ENCODE measurements at places on chromosomes 2 and 18. TPM values are rescaled to one million over a fixed set of nuclear protein-coding genes. Genes with fewer than 3 reads are reported as not detected.

The CPO gene
- not detected for total RNA-seq

- DNase-seq, result no peak
Observed at GRCh38 chr18:24538414-24539264, 78.2 kb downstream of the HRH4 start.

DNA sequence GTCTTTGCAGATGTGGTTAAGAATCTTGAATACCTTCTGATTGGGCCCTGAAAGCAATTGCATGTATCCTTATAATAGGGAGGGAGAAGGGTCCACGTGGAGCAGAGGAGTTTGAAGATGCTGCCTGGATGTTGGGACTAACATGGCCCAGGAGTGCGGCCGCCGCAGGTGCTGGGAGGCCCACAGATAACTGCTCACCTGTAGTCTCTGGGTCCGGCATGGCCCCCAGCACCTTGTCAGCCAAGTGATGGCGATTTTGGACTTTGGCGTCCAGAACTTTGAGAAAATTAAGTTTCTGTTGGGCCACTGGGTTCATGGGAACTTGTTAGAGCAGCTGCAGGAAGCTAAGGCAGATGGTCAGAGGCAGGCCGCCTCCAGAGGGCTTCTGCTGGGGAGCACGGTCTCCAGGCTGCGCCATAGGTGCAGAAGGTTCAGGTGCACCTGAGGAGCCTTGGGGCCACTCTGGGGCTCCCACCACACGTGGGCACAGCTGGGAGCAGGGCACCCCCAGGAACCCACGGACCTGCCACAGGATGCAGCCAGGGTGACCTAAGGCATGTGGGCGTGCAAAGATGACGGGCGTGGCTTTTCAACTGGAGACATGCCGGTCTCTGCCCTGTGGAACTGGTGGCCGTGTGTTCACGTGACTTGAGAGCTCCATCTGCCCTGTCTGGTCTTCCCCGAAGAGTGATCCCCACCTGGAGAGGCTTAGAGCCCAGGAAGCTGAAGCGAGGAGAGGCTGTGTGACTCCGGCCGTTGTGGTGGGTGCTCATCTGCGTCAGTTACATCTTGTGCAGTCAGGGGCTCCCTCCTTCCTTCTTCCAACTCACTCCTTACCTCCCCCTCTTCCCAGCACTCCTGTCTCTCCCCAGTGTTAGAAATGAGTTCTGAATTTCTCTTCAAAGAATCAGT is 277.3 kb downstream of the AGAP1 start:
- no peak for DNase-seq

GRCh38 chr18:63664571-63664970 is 2.9 kb upstream of the SERPINB3 start:
- no peak for DNase-seq

The KLF11 gene
- total RNA-seq, result 32.6 TPM

GRCh38 chr2:38672445-38673391 is 6.8 kb downstream of the GALM start:
- no peak for DNase-seq

GRCh38 chr2:127195140-127196074 is 24.7 kb downstream of the CYP27C1 start:
- no peak for DNase-seq

The SERPINB11 gene
- total RNA-seq, result not detected

DNA sequence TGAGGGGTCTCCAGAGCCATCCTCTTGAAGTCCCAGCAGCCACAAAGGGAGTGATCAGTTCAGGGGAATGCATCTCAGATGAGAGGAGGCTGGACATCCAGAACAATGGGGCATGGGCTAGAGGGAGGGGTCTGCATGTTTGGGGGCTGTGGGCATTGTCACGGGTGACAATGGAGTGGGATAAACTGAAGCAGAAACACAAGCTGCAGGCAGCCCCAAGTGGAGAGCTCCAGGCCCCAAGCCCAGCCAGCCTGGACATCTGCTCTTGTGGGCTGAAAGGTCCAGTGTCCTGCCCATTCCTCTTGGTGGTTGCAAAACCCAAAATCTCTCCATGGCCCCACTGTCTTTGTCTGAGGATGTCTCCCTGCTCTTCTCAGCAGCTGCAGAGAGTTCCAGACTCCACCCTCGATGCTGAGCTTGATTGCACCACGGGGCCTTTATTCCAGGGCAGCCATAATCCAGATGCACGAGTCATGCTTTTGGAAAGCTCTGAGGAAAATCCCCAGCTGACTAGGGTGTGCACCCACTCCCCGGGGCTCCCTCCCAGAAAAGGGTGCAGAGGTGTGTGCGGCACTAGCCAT is 149.4 kb downstream of the TNS1 start:
- DNase-seq, result no peak

- DNase-seq, result no peak
Observed at GRCh38 chr2:95348609-95349567, 51.7 kb downstream of the KCNIP3 start.

- DNase-seq, result no peak
Observed at GRCh38 chr18:3919396-3920061, 469.6 kb downstream of the TGIF1 start.

- no peak for DNase-seq
Observed at GRCh38 chr2:169164311-169164710, 94.9 kb downstream of the DHRS9 start.

GRCh38 chr2:146748046-146748445 is 1096.8 kb upstream of the ACVR2A start:
- no peak for DNase-seq

- DNase-seq, result no peak
Observed at GRCh38 chr18:74175658-74176057, 27.3 kb downstream of the TIMM21 start.

DNA sequence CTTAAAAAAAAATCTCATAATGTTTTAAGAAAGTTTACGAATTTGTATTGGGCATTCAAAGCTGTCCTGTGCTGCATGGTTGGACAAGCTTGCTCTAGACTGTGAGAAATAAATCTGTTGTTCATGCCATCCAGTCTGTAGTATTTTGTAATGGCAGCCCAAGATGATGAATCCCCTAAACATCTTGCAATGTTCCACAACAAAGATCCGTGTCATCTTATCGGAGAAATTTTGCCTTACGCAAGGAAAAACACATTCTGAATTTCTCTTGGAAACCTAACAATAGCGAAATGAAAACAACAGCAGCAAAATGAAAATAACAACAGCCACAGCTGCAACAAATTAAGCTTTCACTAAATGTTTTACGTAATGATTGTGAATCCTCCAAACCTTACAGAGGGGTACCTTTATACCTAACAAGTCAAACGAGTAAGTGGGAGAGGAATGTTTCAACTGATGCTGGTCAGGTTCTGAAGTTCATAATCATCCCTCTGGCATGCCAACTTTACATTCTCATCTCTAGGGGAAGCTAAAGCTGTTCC is 76.1 kb upstream of the RNU4ATAC start:
- no peak for DNase-seq

DNA sequence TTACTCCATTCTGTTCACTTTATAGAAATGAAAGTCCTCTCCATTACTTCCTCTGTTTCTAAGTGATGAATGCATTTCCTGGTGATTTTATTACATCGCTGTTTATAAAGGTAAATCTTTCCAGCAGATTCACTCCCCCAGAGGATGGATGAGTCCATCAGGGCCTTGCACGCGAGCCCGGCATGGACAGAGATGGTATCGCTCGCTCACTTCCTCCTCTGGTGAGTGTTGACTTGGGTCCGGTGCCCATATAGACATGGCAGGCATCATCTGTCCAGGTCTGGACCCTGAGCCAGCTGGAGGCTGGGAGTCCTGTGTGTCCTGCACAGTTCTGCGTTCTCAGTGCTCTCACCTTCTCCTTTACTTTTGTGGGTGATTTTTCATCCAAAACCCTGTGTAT is 733.6 kb upstream of the SALL3 start:
- no peak for DNase-seq

- no peak for DNase-seq
Observed at GRCh38 chr18:45251236-45251635, 364.0 kb upstream of the SLC14A2 start.

GRCh38 chr2:11757101-11757500 is 10.7 kb downstream of the LPIN1 start:
- no peak for DNase-seq

DNA sequence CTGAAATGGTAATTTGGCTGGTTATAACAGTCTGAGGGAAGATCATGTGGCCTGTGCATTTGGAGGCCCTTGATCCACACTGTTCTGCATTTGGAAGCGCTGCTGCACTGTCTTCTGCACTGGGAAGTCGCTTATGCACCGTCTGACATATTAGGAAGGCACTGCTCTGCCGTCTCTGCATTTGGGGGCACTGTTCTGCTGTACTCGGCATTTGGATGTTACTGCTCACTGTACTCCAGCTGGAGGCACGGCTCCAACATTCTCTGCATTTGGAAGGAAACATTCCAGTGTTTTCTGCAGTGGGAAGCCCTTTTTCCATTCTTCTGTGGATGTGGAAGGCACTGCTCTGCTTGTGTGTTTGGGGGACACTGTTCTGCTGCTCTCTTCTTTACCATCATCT is 9.6 kb upstream of the PROM2 start:
- no peak for DNase-seq

DNA sequence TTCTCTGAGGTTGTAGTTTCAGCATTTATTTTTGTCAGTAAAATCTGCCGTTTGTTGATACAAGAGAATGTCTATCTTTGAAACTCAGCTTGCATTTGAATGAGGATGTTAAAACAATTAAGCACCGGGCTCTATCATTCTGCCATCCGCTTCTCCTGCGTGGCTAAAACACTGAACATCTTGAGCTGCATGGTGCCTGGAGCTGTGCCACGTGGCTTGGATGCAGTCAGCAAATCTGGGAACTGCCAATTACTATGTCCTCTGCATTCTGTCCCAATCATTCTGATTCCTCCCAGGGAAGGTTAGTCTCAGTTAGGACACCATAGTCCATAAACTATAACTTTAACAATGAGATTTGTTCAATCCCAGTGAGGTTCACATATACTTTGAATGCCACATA is 598.4 kb downstream of the FBXO15 start:
- DNase-seq, result no peak

The TOGARAM2 gene
- total RNA-seq, result not detected

DNA sequence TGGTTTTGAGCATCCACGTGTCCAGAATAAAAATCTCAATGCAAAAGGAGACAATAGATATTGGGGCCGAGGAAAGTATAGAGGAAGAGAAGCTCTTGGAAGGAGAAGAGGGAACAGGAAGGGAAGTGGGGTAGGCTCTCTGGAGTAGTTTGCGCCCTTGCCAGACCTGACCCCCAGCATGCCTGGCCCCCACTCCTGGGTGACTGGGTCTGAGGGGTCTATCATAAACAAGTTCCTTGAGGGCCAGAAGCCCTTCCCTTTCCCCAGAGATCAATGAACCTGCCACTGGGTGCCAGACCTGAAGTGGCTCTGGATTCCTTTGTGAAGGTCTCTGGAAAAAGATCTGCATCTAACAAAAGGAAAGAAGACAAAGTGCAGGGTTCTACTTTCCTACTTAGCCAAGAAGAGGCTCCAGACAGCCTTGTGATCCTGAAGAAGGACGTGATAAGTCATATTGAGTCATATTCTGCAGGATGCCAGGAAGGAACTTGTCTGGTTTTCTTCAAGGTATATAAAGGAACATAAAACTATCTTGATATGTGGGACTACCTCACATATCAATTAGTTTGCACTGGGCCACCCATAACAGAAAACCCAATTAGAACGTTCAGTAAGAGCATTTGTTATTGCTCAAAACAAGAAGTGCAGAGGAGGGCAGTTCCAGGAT is 18.7 kb upstream of the ATOH8 start:
- DNase-seq, result no peak

- no peak for DNase-seq
Observed at GRCh38 chr2:205694256-205694655, 12.0 kb downstream of the NRP2 start.

DNA sequence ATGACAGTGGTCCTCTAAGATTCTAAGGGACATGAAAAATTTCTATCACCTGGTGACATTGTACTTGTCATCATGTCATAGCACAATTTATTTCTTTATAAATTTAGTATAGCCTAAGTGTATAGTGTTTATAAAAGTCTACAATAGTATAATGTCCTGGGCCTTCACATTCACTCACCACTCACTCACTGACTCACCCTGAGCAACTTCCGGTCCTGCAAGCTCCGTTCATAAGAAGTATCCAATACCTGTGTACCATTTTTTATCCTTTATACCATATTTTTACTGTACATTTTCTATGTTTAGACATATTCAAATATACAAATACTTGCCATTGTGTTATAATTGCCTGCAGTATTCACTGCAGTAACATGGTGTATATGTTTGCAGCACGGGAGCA is 72.8 kb upstream of the DSEL start:
- no peak for DNase-seq

GRCh38 chr2:88481691-88482336 is 29.3 kb upstream of the FOXI3 start:
- no peak for DNase-seq

- no peak for DNase-seq
Observed at GRCh38 chr2:144240656-144241339, 279.1 kb downstream of the ZEB2 start.

The GAREM1 gene
- 16.1 TPM for total RNA-seq

The CDK15 gene
- total RNA-seq, result not detected

DNA sequence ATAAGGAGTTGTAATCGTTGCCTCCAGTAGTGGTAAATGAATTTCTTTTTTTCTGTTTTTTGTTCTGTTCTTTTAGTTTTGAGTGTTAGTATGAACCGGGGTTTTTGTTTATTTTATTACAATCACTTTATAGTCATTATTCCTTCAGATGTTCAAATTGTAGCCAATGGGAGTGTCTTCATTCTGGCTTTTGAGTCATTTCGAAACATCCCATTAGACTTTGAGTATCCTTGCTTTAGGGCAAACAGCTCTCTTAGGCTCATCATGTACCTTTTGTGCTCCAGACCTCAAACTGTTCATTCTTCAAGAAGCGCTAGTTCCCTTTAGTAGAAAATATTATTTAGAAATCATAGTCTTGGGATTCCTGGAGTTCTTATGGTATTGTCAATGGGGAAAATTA is 54.2 kb upstream of the PAX3 start:
- DNase-seq, result no peak

DNA sequence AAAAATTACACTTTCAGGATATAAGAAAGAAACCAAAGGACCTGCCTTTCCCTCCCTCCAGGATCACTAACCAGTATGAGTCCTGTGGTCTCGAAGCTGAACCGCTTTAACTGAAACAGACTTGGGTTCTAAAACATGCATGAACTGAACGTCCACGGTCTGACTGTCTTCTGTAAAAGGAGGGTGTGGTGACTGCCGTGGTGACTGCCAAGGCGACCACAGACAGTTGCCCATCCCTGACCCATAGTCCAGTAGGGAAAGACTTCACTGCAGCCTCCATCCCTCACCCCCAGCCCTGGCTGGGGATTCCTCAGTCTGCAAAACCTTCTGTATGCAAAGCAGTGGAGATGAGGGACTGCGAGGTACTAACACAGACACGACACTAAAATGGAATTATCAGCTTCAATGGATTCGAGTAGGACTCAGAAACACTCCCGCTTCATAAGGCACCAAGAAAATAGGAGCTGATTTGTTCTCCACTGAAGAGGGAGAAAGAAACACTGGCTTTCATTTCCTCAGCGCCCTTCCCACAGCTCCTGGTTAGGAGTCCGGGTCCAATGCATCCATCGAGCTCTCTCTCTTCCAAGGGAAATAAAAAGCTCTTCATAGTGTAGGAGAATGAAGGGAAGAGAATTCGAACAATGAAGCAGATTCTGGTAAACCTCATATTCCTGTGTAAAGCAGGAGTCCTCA is 197.2 kb downstream of the HDAC4 start:
- no peak for DNase-seq

The TFPI gene
- total RNA-seq, result 21.1 TPM

- no peak for DNase-seq
Observed at GRCh38 chr2:205948496-205948837, 137.5 kb downstream of the INO80D start.
